ENCODE measurements at places on chromosomes 16 and 17. TPM values are rescaled to one million over a fixed set of nuclear protein-coding genes. Genes with fewer than 3 reads are reported as not detected.

Gene TBC1D3K
- total RNA-seq: not detected

Gene ZNF385C
- total RNA-seq: not detected

Gene KRT39
- total RNA-seq: not detected

Gene GAS2L2
- total RNA-seq: not detected

Gene ENGASE
- total RNA-seq: 27.2 TPM

Gene KRT24
- not detected for total RNA-seq

Gene MAP2K6
- total RNA-seq: 11.4 TPM

Gene CD300E
- total RNA-seq: not detected

Gene CDRT15L2
- total RNA-seq: not detected

Gene CES1
- total RNA-seq: not detected

Gene SLFN12
- total RNA-seq: 42.6 TPM

Gene ESRP2
- total RNA-seq: 0.66 TPM

Measured in endothelial cell of umbilical vein (primary cell).